ENCODE measurements at places on chromosomes 13 and 19.

DNA sequence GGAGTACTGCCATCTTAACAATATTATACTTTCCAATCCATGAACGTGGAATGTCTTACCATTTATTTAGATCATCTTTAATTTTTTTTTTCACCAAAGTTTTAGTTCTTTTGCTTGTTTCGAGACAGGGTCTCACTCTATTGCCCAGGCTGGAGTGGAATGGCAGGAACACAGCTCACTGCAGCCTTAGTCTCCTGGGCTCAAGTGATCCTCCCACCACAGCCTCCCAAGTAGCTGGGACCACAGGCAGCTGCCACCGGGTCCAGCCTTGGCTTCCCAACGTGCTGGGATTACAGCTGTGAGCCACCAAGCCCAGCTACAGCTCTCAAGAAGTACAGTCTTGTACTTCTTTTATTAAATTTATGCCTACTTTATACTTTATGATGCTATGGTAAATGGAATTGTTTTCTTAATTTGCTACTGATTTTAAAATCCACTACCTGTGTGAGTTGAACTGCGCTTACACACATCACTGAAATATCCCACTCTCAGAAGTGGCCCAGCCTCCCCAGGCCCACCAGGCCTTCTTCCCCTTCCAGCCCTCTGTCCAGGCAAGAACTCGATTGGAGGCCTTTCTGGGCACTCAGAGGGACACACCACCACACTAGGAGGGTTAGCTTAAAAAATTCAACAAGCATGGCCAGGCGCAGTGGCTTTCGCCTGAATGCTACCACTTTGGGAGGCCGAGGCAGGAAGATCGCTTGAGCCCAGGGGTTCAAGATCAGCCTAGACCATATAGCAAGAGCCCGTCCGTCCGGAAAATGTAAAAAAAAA, 1.0 kb upstream of the PGLS start:
- no peak for DNase-seq

DNA sequence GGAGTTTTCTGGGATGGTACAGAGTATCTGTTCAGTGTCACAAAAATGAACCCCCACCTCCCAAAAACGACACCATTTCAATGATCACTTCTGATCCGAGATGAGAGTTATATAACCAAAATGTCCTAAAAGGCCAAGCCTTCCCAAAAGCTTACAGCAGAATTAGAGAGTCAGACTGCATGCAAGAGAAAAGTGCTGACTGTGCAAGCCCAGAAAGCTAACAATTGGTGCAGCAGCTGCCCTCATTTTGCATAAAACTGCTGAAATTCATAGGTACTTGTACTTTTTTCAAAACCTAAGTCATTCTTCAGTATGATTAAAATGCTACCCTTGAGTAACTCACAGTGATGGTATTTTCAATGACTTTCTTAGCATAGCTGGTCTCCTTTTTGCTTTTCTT, 819.6 kb upstream of the ARGLU1 start:
- DNase-seq, result no peak

DNA sequence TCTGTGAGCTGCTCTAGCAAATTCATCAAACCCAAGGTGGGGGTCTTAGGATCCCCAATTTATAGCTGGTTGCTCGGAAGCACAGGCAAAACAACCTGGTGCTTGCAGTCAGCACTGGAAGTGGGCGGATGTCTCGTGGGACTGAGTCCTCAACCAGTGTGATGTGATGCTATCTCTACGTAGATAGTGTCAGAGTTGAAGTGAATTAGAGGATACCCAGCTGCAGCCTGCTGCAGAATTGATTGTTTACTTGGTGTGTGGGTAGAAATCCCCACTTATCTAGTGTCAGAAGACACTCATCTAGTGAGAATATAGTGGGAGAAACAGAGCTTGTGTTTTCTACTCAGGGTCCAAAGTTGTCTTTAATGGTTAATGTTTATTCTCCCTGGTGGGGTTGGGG, 63.3 kb downstream of the CBY2 start:
- DNase-seq, result no peak

- DNase-seq, result no peak
Measured at GRCh38 chr13:38341149-38341692, 8.4 kb upstream of the UFM1 start.

GRCh38 chr13:70043685-70044084, 63.9 kb upstream of the ATXN8OS start:
- no peak for DNase-seq

DNA sequence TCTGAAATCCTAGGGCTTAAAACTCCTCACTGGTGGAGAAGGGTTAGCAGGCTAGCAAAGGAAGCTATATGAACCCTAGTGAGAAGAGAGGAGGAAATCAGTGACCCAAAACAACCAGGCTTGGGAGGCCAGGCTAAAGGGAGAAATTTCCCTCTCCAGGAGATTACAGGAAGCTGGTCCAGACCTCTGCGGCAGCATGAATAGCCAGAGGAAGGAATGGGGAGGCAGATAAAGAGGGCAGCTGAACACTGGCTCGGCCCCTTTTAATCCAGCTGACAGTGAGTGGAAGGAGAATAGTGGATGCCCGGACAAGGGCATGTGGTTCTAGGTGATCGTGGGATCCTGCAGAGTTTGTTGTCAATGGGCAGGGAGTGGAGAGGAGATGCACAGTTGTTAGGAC, 130.6 kb downstream of the COG6 start:
- no peak for DNase-seq

DNA sequence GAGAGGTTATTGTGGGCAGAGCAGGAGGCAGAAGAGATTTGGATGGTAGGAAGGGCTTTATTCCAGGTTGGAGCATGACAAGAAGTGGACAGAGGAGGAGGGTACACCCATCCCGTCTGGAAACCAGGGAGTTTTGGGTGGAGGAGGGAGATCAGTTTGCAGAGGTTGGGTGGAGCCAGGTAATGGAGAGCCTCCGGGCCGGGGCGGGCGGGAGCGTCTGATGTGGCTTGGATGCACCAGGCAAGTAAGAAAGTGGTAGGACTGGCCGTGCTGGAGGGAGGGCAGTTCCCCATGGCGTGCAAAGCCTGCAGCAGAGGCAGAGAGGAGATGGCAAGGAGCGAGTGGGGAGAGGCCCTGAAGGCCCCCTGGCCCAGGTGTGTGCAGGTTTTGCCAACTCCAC, 10.9 kb downstream of the IGFLR1 start:
- no peak for DNase-seq

- no peak for DNase-seq
Measured at GRCh38 chr13:36553491-36553890, 120.3 kb upstream of the SERTM1 start.

DNA sequence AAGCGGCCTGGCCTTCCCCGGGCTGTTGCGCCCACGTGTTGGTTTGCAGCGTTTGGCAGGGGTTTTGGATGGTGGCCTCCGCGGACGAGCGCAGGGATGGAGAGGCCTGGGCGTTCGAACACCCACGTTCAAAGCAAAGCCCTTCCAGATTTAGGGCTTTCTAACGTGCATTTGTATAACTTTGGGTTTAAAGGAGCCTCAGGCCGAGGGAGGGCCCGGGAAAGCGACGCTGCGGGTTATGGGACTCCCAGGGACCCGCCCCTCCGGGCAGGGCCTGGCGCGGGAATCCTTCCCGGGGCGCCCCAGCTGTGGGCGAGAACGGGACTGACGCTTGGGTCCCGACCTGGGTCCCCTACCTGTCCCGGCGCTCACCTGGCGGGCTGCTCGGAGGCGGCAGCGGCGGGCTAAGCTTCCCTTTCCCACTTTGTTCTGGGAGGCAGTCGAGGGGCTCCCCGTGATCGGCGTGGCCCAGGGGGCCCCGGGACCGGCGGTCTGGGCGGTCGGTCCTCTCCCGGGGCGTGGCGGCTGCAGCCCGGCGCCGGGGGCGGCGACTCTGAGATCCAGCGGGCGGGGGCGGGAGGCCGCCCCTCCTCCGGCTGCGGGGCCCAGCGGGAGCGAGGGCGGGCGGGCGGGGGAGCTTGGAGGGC, at the start of gene FBXO17:
Gene FBXO17 (minus strand): TSS at position 529 of the 647 bp plus-strand sequence. CDS start 25,423 bp downstream, outside the sequence.
- peak; percentile 75 for DNase-seq

DNA sequence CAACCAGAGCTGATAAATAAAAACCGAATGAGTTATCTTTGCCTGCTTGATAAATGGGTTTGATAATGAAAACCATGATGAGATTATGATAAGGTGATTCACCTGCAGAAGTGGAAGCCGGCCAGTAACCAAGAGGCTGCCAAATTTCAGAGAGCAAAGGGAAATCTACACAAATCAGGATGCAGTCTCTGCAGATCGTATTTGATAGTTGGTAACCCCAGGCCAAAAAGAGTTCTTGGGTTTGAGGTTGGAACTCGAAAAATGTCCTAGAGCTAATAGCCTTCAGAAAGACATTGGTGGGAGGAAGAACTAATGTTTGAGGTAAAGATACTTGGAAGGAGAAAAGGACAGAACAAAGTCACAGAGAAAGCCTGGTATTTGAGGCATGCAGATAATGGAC, 9.6 kb upstream of the LATS2 start:
- no peak for DNase-seq

DNA sequence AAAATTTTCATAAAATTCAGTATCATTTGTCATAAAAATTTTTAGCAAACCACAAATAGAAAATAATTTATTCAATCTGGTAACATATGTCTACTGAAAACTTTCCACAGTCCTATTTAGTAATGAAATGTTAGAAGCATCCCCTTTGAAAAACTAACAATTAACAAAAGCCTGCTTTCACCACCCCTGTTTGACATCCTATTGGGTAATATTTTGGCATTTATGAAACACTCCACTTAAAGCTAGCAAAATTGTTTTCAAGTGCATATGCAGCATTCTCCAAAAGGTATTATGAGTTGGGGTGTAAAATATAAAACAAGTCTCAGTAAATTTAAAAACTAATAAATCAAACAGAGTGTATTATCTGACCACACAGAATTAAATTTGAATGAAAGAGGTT, 189.4 kb downstream of the NBEA start:
- DNase-seq, result no peak

- DNase-seq, result no peak
Measured at GRCh38 chr19:37470216-37470615, 1.1 kb downstream of the ZNF570 start.

DNA sequence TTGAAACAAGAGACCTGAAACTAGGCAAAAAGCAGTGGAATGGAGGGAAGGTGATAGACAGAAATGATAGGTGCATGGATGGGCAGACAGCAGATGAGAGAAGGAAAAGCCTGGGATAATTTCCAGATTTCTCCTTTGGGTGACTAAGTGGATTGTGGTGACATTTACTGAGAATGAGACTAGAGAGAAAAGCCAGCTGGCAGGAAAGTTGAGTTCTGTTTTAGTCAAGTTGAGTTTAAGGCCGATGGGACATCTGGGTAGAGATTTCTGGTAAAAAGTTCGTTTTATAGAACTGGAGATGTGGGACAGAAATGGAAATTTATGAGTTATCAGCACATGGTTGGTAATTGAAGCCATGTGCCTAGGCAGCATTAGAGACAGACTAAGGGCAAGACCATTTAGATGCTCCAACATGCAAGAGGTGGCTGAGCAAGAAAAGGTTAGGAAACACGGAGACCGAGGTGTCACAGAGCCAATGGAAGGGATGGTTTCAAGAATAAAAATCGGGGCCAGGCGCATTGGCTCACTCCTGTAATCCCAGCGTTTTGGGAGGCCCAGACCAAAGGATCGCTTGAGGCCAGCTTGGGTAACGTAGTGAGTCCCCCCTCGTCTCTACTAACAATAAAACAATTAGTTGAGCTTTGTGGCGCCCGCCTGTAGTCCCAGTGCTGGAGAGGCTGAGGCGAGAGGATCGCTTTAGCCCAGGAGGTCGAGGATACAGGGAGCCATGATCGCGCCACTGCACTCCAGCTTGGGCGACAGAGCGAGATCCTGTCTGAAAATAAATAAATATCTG, 9.6 kb upstream of the DGKH start:
- DNase-seq, result no peak

DNA sequence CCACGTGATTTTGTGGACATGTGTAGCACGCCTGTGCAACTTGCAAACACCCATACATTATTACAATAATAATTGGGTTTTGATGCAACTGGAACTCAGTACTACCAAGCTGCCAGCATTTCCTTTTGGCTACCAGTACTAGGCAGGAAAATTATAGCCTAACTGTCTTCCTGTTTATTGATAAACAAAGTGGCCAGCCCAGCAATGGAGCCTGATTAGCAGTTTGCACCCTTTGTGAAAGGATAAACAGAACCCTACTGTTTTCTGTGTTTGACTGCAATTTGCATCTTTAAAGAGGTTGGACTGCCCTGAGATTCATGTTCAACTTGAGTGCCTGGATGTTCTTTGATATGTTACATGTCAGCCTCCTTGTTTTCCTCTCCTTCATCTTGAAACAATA, 173.9 kb downstream of the ZIC5 start:
- DNase-seq, result no peak

GRCh38 chr19:27772059-27772458, 1440.9 kb downstream of the UQCRFS1 start:
- DNase-seq, result no peak

DNA sequence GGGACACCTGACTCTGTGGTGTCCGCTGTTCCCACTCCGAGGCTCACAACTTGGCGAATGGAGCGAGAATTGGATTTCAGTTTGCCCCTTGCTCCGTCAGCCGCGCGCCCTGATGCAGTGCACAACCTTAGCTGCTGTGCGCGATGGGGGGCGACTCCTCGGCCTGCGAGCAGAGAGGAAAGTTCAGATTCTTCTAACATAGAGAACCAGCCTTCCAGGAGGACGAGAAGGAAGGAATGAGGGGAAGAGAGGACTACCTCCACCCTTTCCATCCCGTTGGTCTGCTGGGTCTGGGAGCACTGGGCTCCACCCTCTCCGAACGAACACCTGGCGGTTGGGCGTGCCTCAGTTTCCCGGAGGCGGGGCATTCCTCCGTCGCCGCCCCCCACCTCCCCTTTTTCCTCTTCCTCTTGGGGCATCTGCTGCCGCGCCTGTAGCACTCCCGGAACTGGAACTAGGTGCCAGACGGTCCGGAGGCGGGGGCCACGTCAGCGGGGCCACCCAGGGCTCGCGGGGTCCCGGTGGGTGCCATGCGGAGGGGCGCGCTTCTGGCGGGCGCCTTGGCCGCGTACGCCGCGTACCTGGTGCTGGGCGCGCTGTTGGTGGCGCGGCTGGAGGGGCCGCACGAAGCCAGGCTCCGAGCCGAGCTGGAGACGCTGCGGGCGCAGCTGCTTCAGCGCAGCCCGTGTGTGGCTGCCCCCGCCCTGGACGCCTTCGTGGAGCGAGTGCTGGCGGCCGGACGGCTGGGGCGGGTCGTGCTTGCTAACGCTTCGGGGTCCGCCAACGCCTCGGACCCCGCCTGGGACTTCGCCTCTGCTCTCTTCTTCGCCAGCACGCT, at the start of gene KCNK6:
Gene KCNK6 (plus strand): TSS at position 425 of the 838 bp plus-strand sequence. CDS start 106 bp downstream, at position 531.
- DNase-seq, result peak; percentile 24

- peak; percentile 64 for DNase-seq
Measured at GRCh38 chr13:31201341-31202031, 1.7 kb downstream of the B3GLCT start.

- no peak for DNase-seq
Measured at GRCh38 chr19:16514383-16515019, 18.3 kb downstream of the C19orf44 start.

DNA sequence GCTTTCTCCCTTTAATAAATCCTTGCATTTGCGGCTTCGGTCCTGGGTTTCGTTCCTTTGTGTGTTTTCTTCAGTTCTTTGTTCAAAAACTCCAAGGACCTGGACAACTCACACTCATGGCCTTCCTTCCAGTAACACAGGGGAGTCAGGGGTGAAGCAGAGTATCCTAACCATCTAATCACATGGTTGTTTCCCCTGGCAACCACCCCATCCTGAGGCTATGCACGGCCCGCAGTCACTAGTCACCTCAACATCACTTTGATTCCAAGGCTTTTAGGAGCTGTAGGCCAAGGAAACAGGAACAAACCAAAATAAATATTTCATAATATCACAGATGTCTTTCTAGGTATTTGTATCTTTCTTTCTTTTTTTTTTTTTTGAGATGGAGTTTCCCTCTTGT, 28.9 kb downstream of the ZNF101 start:
- no peak for DNase-seq

All from fibroblast of skin of scalp (primary cell).